Ammon's horn (tissue), 1 donor: ENCODE measurements at places on chromosomes 5 and 9.

DNA sequence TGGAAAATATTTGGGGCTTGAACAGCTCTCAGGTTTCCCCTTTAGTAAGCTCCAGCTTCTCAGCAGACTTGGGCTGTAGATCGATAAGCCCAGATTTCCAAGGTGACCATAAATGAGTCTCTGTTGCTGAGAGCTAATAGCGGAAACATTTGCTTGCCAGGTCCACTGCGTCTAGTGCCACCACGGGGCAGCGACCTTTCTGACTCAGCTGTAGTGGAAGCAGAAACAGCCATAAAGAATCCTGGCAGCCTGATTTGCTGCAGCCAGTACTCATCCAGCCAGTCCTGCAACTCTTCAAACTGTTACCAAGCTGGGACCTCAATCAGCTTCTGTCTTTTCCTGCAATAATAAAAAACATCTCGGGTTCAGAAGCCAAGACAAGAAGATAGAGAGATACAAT lies 241.7 kb downstream of the DOCK8 start:
- DNase-seq: no peak

DNA sequence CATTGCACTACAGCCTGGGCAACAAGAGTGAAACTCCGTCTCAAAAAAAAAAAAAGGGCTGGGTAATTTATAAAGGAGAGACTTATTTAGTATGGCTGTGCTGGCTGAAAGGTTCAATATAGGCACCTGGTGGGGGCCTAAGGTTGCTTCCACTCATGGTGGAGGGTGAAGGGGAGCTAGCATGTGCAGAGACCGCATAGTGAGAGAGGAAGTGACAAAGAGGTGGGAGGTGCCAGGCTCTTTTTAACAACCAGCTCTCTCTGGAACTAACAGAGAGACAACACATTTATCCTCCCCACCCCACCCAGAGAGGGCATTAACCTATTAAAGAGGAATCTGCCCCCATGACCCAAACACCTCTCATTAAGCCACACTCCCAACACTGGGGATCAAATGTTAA lies 28.9 kb upstream of the SERINC5 start:
- DNase-seq: no peak

DNA sequence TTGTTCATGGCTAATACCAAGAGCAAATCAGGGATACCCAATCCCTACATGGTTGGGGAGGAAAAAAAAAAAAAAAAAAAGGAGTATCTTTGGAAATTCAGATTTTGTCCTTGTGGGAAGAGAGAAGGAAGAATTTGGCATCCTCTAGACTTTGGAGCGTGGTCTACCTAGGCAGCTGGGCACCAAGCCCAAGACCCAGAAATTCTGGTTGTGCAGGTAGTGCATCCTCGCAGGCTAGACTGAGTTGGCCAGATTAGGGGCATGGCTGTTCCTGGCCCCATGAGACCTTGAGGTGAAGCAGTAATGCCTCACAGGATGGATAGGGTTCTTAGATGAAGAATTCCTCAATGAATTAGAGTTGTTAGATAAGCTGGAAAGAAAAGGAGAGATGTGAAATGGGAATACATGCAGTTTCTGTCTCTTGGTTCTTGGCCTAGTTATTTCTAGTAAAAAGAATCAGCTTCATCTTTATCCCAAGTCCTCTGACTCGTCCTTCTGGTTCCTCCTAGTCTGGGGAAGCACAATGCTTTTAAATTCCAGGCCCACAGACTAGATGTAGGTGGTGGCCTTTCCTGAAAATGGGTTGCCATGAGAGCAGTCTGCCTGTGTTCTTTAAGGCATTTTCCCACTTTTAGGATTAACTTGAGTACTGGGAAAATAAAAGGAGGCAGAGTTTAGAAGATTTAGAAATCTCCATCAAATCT lies 140.5 kb upstream of the RUSC2 start:
- DNase-seq: no peak

DNA sequence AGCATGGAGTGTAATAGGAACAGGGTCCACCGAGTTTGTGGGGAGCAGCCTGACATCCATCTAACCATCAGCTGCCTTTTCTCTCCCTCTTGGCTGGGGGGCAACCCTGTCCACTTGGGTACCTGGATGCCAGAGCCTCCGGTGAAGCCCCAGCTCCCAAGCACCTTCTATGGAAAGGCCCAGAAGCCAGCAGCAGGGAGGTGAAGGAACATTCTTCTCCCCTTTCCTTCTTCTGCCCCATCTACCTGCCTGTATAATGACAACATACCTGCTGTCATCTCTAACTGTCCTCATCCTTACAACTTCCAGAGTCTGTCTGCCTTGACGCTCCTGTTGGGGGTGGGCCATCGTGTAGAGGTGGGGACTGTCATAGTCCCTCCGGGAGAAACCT lies 33.1 kb downstream of the THBS4 start:
- DNase-seq: no peak

- DNase-seq: no peak
These were observed 161.2 kb downstream of the ZNF462 start for GRCh38 chr9:107024193-107024592.
